ENCODE measurements at places on chromosomes 4 and X. TPM values are rescaled to one million over a fixed set of nuclear protein-coding genes. Genes with fewer than 3 reads are reported as not detected.

CENPVL1 gene
- total RNA-seq: not detected

DNA sequence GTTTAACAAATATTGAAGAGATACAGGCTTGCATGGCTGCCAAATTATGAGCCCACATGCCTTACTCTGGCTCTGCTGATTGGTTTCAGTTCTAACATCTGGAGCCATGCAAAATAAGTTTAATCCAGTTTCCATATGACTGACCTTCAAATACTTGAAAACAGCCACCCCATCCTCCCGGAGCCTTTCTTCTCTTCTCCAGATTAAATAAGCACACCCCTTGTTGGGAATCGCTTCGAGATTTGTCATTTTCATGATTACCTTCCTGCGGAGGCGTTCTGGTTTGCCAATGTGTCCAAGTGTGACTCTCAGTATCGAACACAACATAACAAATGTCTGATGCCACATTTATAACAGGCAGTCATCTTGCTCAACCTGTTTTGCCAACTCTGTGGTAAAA lies 101.6 kb upstream of the JADE1 start:
- no peak overlapping the region for H3K4me3 ChIP-seq
- H3K27ac ChIP-seq: no peak overlapping the region
- no peaks in the 10 kb centered on the region for H3K27me3 ChIP-seq
- peaks cover 12% of the 10 kb centered on the region for H3K4me1 ChIP-seq
- DNase-seq: no peak

GRCh38 chr4:120819805-120820437 lies 102.6 kb downstream of the PRDM5 start:
- DNase-seq: no peak
- no peak overlapping the region for H3K4me3 ChIP-seq
- peaks cover 6% of the 10 kb centered on the region for H3K4me1 ChIP-seq
- peaks cover 9% of the 10 kb centered on the region for H3K27me3 ChIP-seq

ATP8A1 gene
- 21.1 TPM for total RNA-seq

- H3K4me1 ChIP-seq: no peaks in the 10 kb centered on the region
- no peaks in the 10 kb centered on the region for H3K27me3 ChIP-seq
- DNase-seq: no peak
- H3K36me3 ChIP-seq: no peaks in the 10 kb centered on the region
- H3K4me3 ChIP-seq: no peak overlapping the region
These were observed 15.2 kb upstream of the FAM47A start for GRCh38 chrX:34147345-34147744.

GRCh38 chr4:12729384-12729783 lies 754.8 kb downstream of the RAB28 start:
- no peak overlapping the region for H3K27ac ChIP-seq
- H3K4me3 ChIP-seq: no peak overlapping the region
- no peaks in the 10 kb centered on the region for H3K36me3 ChIP-seq
- no peak for DNase-seq

PRICKLE3 gene
- 13.7 TPM for total RNA-seq

GRCh38 chr4:141153751-141154510 lies 20.7 kb upstream of the RNF150 start:
- H3K4me1 ChIP-seq: no peaks in the 10 kb centered on the region
- no peak for DNase-seq
- no peaks in the 10 kb centered on the region for H3K36me3 ChIP-seq
- H3K4me3 ChIP-seq: no peak overlapping the region
- H3K27ac ChIP-seq: no peak overlapping the region
- peaks cover 5% of the 10 kb centered on the region for H3K27me3 ChIP-seq

GRCh38 chr4:118850488-118851173 lies 14.7 kb upstream of the SEC24D start:
- H3K27ac ChIP-seq: peak overlapping the region; percentile 92
- H3K4me3 ChIP-seq: peak overlapping the region; percentile 93
- DNase-seq: peak; percentile 65
- H3K27me3 ChIP-seq: peaks cover 11% of the 10 kb centered on the region
- H3K36me3 ChIP-seq: peaks cover 18% of the 10 kb centered on the region

IBSP gene
- not detected for total RNA-seq

SFRP2 gene
- total RNA-seq: not detected

STAP1 gene
- total RNA-seq: 32.5 TPM

DNA sequence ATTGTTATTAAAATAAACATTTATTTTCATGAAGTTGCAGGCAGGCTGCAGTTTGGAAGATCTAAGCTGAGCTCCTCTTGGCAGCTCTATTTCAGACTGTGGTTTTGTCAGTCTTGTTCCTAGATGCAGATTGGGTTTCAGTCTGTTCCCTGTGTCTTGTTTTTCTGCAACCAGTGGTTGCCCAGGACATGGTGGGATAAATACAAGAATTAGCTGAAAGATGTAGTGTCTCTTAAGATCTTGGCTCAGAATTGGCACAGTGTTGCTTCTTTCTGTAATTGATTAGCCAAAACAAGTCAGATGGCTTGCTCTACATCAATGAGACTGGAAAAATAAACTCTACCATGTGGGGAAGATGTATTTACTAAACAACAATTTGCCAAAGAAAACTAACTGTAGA lies 283.0 kb upstream of the BOD1L1 start:
- DNase-seq: no peak
- H3K4me3 ChIP-seq: no peak overlapping the region
- H3K27me3 ChIP-seq: peaks cover 7% of the 10 kb centered on the region
